ENCODE measurements at places on chromosomes 7 and 10. TPM values are rescaled to one million over a fixed set of nuclear protein-coding genes. Genes with fewer than 3 reads are reported as not detected.

Gene SPDYE2B
- total RNA-seq, result not detected

Gene SPAM1
- total RNA-seq, result not detected

Gene SCART1
- total RNA-seq, result 1.8 TPM

Gene ENKUR
- total RNA-seq, result 0.17 TPM

Gene SPDYE8
- total RNA-seq, result not detected

Gene SPACDR
- total RNA-seq, result 3.9 TPM
